SK-N-DZ (cell line): ENCODE measurements at places on chromosomes 5 and 9.

- peak; percentile 38 for DNase-seq
Measured at GRCh38 chr9:111037356-111037707, 938 bp downstream of the LPAR1 start.

DNA sequence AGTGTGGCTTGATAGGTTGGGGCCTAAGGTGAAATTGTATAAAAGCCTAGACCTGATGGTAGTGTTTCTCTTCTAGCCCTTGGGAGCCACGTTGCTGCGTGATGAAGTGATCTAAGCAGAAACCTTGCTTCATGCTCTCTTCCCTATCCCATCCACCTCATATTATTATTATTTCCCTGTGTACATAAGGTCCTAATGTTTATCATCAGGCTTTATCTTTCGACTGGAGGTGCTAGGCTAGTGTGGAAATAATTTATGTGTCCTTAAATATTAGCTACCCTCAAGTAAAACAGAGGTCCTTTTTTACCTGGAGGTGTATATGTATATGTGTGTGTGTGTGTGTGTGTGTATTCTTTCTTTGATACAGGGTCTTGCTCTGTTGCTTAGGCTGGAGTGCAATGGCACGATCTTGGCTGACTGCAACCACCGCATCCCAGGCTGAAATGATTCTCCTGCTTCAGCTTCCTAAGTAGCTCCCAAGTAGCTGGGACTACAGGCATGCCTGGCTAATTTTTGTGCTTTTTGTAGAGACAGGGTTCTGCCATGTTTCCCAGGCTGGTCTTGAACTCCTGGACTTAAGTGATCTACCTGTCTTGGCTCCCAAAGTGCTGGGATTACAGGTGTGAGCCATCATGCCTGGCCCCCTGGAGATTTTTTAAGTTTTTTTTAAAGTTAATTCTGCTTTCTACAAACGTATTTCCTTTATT lies 3.7 kb downstream of the UGCG start:
- DNase-seq = no peak

DNA sequence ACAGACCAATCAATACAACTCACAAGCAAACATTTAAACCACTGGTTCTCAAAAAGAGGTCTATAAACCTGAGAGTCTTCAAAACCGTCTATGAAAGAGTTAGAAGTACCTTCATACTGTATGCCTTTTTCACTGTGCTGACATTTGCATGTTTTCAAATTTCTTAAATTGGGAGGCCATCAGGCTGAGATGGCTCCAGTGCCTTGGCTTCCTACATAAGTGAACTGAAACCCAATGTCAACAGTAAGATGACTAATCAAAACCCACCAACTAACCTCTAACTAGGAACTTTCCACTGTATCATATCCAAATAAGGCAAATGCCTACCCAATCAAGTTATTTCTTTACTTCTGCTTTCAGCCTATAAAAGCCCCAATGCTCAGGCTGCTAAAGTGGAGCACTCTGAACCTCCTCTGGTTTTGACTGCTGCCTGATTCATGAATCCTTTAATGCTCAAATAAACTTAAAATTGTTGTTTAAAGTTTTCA lies 35.1 kb downstream of the FAM13B start:
- DNase-seq = no peak

GRCh38 chr9:136339173-136339957 lies 12.0 kb downstream of the GPSM1 start:
- DNase-seq = peak; percentile 63

DNA sequence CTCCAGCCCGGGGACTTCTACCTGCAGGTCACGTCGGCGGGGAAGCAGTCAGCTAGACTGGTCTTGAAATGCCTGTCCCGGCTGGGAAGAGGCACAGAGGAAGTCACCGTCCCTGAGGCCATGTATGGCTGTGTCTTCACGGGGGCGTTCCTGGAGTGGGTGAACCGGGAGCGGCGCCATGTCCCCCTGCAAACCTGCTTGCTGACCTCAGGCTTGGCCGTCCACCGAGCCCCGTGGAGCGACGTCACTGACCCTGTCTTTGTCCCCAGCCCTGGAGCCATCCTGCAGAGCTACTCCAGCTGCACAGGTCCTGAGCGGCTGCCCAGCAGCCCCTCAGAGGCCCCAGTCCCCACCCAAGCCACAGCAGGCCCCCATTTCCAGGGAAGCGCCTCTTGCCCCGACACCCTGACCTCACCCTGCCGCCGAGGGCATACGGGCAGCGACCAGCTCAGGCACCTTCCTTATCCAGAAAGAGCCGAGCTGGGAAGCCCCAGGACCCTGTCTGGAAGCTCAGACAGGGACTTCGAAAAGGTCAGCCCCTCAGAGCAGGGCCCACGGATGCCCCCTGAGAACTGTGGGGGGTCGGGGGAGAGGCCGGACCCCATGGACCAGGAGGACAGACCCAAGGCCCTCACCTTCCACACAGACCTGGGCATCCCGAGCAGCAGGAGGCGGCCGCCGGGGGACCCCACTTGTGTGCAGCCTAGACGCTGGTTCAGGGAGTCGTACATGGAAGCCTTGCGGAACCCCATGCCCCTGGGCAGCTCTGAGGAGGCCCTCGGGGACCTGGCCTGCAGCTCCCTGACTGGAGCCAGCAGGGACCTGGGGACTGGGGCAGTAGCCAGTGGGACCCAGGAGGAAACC lies 47.8 kb downstream of the PLEKHG4B start:
- no peak for DNase-seq

DNA sequence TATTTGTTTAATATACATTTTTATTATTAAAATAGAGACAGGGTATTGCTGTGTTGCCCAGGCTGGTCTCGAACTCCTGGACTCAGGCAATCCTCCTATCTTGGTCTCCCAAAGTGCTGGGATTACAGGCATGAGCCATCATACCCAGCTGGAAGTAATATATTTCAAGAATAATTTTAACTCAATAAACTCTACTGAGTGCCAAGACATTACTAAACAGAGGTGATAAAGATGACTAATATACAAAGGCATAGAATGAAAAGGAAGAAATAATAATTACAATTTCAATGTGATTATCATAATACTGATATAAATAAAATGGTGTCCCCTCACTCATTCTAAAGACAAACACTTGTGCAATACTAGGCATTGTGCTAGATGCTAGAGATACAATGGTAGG lies 13.9 kb downstream of the GOLPH3 start:
- DNase-seq = no peak

- no peak for DNase-seq
Measured at GRCh38 chr9:123684393-123685149, 245.4 kb downstream of the DENND1A start.

DNA sequence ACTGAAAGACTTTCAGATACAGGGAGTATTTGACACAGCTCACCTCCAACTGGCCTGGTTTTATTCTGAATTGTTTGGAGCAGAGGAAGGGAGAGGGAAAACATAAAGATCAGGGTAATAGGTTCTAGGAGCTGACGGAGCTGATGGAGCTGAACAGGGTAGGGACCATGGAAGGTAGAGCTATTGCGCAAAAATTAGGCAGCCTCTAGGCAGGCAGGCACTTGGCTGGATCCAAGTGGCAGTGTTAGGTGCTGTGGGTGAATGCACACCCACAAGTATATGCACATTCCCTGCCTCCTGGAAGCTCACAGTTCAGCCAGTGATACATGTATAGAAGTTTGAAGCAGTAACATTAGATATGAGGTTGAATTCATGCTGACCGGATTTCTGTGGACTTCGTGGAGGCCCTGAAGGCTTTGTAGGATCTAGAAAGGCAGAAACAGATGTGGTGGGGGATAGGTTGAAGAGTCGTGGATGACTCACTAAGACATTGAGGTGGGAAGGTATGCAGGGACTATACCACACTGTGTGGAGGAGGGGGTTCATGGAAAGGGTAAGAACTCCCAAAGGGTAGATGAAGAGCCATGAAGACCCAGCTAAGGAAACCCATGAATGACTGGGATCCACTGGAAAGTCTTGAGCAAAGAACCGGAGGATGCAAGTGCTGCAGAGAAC lies 50.8 kb downstream of the WWC1 start:
- no peak for DNase-seq

DNA sequence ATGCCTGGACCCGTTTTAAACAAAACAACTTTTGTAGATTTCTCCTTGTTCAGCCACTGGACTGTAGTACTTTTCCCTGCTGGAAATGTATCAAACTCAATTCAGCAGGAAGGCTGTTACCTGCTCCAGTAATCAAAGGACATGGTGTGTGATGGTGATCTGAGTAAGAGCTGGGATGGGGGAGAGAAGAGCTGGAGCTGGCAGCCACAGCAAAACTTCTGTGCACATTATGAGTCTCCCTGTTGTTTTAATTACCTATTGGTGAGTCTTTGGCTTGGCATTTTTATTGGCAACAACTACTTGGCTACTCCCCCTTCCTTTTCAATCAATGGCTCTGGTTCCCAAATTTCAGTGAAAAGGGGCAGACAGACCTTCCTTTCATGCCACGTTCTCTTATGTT lies 9.7 kb downstream of the NREP start:
- DNase-seq = no peak

- no peak for DNase-seq
Measured at GRCh38 chr9:133935328-133936005, 56.7 kb downstream of the VAV2 start.

DNA sequence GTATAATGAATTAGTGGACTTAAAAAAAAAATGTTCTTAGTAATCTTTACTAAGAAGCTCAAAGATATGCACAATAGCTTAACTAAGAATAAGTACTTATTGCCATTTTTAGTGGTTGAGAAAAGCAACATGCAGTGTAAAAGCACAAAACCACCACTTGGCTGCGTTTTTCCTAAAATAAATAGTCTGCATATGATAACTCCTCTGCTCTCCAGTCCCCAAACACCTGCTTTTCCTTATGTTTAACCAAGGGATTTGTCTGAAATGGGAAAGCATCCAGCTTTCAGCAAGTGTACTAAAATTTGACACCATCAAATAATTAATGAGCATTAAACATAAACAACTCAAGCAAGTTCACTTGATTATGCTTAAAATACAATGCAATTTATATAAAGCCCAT lies 41.4 kb downstream of the PSIP1 start:
- DNase-seq = no peak

- no peak for DNase-seq
Measured at GRCh38 chr5:137669811-137670210, 66.1 kb downstream of the KLHL3 start.

- DNase-seq = peak; percentile 48
Measured at GRCh38 chr5:107669096-107670031, 1.4 kb downstream of the EFNA5 start.

DNA sequence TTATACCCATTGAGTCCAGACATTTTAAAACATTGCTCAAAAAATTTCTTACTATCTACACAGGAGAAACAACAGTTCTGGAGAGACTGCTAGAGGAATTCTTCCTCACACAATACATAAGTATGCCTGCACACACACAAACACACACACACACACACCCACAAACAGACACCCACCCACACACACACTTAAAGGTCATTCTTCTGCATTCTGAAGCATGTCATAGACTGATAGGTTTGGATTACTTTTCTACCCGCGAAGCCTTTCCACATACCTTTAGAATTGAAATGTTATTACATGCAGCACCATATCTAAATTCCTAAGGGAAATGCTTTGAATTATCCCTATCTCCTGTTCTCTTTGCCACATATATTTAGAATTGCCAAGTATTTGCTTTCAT lies 80.2 kb downstream of the FAM174A start:
- DNase-seq = no peak

GRCh38 chr9:4050916-4051315 lies 249.0 kb downstream of the GLIS3 start:
- no peak for DNase-seq

GRCh38 chr5:35305336-35306020 lies 75.2 kb upstream of the PRLR start:
- DNase-seq = no peak

DNA sequence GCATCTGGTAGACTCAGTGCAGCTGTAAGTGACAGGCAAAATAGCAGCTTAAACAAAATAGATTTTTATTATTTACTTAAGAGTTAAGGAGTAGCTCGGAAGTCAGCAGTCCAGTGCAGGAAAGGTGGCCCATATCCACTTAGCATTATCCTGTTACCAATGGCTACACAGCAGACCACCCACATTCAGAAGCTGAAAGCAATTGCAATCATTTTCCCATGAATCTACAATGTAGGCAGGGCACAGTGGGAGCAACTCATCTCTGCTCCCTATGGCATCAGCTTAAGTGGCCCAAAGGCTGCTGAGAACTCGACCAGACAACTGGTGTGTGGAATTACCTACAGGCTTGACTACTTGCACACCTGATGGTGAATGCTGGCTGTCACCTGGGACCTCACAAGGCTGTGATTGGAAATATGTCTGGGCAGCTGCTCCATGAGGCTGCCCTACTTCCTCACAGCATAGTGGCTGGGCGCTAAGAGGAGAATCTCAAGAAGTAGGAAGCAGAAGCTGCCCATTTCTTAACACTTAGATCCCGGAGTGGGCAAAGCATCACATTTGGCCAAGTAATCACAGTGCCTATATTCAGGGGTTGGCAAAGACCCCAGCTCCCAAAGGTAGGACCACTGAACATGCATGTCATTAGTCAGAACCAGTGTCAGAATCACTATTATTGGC lies 56.4 kb downstream of the SNX18 start:
- no peak for DNase-seq

GRCh38 chr9:3332802-3333201 lies 193.0 kb downstream of the RFX3 start:
- DNase-seq = no peak

- DNase-seq = no peak
Measured at GRCh38 chr5:32531885-32532520, 53.4 kb upstream of the SUB1 start.

GRCh38 chr5:8720506-8720905 lies 825.4 kb downstream of the SEMA5A start:
- no peak for DNase-seq

DNA sequence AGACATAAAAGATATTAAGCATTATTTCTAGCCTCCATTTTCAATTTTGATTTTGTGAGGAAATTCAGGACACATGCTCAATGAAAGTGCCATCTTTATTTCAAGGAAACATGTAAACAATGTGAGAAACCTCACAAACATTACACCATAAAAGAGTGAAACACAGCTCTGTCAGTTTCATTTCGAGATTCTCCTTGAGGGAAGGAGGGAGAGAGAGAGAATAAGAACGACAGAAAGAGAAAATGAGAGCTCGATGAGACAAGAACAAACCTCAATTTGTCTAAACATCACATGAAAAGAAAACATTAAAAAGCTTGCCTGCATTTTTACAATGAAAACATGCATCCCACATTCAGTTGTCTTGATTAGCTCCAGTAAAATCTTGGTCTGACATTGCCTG lies 553.5 kb upstream of the MEF2C start:
- no peak for DNase-seq

GRCh38 chr5:102858808-102859207 lies 103.7 kb downstream of the PAM start:
- DNase-seq = no peak

DNA sequence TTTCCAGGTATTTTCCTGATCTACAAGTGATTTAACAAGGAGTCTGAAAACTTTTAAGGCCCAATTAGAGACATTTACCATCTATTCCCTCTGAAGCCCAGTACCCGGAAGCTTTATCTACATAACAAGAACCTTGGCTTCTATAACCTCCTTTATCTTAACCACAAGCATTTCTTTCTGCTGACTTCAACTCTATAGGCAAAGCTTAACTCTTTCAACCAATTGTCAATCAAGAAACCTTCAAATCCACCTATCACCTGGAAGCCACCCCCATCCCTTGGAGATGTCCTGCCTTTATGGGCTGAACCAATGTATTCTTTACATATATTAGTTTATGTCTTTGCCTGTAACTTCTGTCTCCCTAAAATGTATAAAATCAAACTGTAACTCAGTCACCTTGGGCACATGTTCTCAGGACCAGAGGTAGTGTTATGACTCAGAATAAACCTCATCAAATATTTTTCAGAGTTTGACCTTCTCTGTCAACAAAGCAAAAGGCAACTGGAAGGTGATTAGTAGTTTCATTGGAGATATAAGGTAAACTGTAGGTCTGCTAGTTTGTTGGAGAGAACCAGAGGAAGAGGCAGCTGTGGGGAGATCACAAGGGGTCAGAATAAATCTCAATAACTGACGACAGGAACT lies 13.0 kb upstream of the RIMOC1 start:
- DNase-seq = no peak
